Endothelial cell of umbilical vein (primary cell): ENCODE measurements at places on chromosomes 7 and 10. TPM values are rescaled to one million over a fixed set of nuclear protein-coding genes. Genes with fewer than 3 reads are reported as not detected.

DNA sequence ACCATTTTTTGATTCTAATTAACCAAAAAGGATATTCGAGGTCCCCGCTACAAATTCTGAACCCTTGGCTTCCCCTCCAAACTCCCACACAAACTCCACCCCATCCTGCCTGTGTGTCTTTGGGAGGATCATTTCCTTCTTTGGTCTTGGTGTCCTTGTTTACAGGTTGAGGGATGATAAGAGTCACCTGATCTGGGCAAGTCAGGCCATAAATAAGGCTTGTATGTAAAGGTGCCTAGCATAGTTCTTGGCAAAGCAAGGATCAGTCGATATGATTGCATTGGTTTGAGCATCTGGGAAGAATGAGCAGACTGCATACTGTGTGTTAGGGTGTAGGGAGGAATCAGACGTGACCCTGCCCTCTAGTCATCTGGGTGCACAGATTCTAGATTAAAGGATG lies 1.6 kb upstream of the SGPL1 start:
- H3K27me3 ChIP-seq: peaks cover 2% of the 10 kb centered on the region
- no peak overlapping the region for H3K27ac ChIP-seq
- H3K4me3 ChIP-seq: no peak overlapping the region
- DNase-seq: no peak
- peaks cover 3% of the 10 kb centered on the region for H3K4me1 ChIP-seq
- H3K36me3 ChIP-seq: no peaks in the 10 kb centered on the region

DNA sequence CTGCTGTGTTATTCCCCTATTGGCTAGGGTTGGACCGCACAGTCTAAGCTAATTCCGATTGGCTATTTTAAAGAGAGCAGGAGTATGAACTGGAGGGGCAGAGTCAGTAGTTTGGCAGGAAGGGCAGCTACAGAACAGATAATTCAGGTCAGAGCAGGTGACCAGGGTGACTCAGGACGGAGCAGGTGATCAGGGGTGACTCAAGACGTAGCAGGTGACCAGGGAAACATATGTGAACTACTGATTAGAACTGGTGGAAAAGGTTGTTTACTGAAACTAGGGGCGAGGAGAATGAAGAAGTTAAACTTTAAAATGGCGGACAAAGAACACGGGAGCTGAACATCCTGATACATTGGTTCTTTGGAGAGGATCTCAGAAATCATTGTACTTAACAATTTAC lies 102.3 kb downstream of the CCDC7 start:
- no peaks in the 10 kb centered on the region for H3K36me3 ChIP-seq
- no peaks in the 10 kb centered on the region for H3K27me3 ChIP-seq
- H3K4me3 ChIP-seq: no peak overlapping the region
- no peak for DNase-seq
- no peaks in the 10 kb centered on the region for H3K4me1 ChIP-seq

DNA sequence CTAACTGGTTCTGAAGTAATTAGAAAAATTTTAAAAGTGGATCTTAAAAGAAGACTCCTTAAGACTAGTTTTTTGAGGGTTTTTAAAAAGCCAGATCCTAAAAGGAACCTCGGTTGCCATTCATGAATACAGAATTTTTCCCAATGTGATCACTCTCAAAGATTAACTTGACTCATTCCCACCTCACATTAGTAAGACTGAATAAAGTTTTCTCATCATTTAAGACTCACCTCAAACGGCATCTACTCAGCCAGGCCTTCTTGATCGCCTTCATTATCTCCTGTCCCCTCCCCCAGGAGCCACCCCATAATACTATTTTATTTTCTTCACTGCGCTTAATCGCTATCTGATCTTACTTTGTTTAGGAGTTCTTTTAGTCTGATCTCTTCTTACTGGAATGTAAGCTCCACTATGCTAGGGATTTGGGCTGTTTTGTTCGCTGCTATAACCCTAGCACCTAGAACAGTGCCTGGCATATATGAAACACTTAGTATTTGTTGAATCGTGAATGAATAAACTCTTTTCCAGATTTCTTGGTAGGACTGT lies 55.9 kb upstream of the PCGF5 start:
- no peaks in the 10 kb centered on the region for H3K27me3 ChIP-seq
- no peaks in the 10 kb centered on the region for H3K36me3 ChIP-seq
- H3K27ac ChIP-seq: no peak overlapping the region
- H3K4me3 ChIP-seq: no peak overlapping the region

GRCh38 chr10:28186887-28187578 lies 115.8 kb downstream of the MPP7 start:
- H3K27ac ChIP-seq: no peak overlapping the region
- no peak for DNase-seq
- H3K4me1 ChIP-seq: no peaks in the 10 kb centered on the region
- H3K27me3 ChIP-seq: no peaks in the 10 kb centered on the region

- H3K36me3 ChIP-seq: no peaks in the 10 kb centered on the region
- H3K27ac ChIP-seq: no peak overlapping the region
- no peaks in the 10 kb centered on the region for H3K27me3 ChIP-seq
- H3K4me1 ChIP-seq: no peaks in the 10 kb centered on the region
- no peak for DNase-seq
- H3K4me3 ChIP-seq: no peak overlapping the region
Measured at GRCh38 chr7:67777119-67777518, 780.5 kb downstream of the TYW1 start.

DNA sequence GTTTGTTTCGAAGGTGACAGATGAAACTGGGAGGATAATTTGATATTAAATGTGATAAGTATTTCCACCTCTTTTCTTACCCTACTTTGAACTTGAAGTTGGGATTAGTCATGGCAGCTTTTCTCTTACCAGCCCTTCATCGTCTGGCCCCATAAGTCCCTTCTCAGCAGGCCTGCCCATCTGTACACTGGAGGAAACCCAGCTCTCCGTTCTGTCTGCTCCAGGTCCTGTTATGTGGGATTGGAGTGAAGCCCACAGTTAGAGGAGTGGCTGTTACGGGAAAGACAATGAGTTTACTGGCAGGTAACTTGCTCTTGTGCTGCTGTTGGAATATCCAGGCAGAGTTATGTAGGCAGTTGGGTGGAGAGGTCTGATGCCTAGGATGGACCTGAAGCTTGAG lies 127.3 kb downstream of the CAMK1D start:
- H3K27ac ChIP-seq: no peak overlapping the region
- no peaks in the 10 kb centered on the region for H3K36me3 ChIP-seq
- no peak overlapping the region for H3K4me3 ChIP-seq

- H3K27ac ChIP-seq: no peak overlapping the region
- H3K27me3 ChIP-seq: peaks cover 5% of the 10 kb centered on the region
- no peaks in the 10 kb centered on the region for H3K36me3 ChIP-seq
- DNase-seq: no peak
- no peak overlapping the region for H3K4me3 ChIP-seq
- no peaks in the 10 kb centered on the region for H3K4me1 ChIP-seq
Measured at GRCh38 chr7:134287916-134288659, 28.6 kb downstream of the SLC35B4 start.

DNA sequence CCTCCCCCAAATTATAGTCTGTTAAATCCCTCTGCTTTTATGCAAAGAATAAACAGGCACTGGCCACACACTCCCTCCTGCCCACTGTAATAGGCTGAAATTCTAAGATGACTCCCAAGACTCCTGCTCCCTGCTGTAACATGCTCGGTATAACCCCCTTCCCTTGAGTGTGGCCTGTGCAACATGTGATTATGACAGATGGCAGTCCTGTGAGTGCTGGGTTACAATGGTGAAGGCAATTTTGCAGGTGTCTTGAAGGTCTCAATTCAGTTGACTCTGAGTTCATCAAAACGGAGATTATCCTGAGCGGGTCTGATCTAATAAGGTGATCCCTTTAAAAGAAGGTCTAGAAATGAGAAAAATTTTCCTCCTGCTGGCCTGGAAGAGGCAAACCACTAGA lies 55.9 kb downstream of the CREB3L2 start:
- DNase-seq: no peak
- H3K36me3 ChIP-seq: no peaks in the 10 kb centered on the region
- H3K27ac ChIP-seq: no peak overlapping the region
- H3K4me1 ChIP-seq: no peaks in the 10 kb centered on the region
- H3K4me3 ChIP-seq: no peak overlapping the region

GRCh38 chr10:76998451-76998850 lies 639.2 kb downstream of the KCNMA1 start:
- no peak overlapping the region for H3K4me3 ChIP-seq
- no peak overlapping the region for H3K27ac ChIP-seq

DNA sequence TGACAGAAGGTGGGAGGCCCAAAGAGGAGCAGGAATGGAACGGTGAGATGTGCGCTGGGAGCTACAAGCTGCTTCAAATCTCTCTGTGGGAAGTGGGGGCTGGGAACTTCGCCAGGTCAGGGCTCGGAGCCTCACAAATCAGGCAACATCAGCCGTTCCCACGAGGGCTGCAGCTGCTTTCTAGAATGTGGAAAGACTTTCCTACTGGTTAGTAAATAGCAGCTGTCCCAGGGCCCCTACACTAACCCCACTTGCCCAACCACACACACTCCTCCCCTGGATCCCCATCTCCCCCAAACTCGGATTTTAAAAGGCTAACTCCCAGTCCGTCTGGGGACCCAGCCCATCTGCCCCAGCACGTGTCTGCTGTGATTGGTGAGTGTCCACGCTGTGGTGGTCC lies 40.6 kb upstream of the PITRM1 start:
- DNase-seq: no peak
- no peaks in the 10 kb centered on the region for H3K36me3 ChIP-seq
- no peak overlapping the region for H3K27ac ChIP-seq
- H3K27me3 ChIP-seq: no peaks in the 10 kb centered on the region

GRCh38 chr7:53209129-53209528 lies 173.7 kb downstream of the POM121L12 start:
- no peaks in the 10 kb centered on the region for H3K36me3 ChIP-seq
- H3K27me3 ChIP-seq: no peaks in the 10 kb centered on the region
- H3K4me3 ChIP-seq: no peak overlapping the region
- H3K4me1 ChIP-seq: no peaks in the 10 kb centered on the region
- no peak for DNase-seq
- no peak overlapping the region for H3K27ac ChIP-seq

GRCh38 chr7:97310-97841 lies 95.0 kb upstream of the FAM20C start:
- peaks cover 35% of the 10 kb centered on the region for H3K4me1 ChIP-seq
- no peaks in the 10 kb centered on the region for H3K36me3 ChIP-seq
- no peaks in the 10 kb centered on the region for H3K27me3 ChIP-seq

DNA sequence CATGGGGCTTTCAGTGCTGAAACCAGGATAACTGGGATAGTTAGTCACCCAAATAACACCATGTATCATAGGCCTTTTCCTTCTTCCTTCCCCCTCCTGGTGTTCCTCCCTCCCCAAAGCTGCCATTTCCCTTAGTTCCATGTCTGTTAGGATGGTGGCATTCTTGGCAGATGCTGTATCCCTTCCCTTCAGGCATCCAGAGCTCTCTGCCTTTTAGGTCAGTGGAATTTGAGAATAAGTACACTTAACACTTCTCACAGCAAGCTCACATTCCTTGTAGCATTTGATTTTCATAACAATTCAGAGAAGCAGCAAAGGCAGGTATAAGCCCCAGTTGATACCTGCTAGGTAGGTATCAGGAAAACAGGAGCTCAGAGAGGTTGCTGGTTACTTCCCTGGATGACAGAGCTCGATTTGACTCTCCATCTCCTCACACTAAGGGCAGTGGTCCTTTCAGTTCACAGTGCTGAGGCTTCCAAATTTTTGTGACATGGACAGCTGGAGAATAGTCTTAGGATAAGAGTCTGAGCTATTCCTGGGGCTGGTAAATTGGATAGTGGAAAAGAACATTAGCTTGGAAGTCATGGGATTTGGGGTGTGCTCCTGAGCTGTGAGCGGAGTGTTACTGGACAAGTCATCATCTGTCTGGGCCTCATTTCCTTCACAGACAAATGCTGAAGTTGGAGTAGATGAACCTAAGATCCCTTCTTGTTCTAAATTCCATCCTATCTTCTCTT lies 108.7 kb upstream of the RHOBTB1 start:
- H3K4me1 ChIP-seq: no peaks in the 10 kb centered on the region
- DNase-seq: no peak
- H3K36me3 ChIP-seq: no peaks in the 10 kb centered on the region
- H3K4me3 ChIP-seq: no peak overlapping the region
- peaks cover 2% of the 10 kb centered on the region for H3K27me3 ChIP-seq
- H3K27ac ChIP-seq: no peak overlapping the region

DNA sequence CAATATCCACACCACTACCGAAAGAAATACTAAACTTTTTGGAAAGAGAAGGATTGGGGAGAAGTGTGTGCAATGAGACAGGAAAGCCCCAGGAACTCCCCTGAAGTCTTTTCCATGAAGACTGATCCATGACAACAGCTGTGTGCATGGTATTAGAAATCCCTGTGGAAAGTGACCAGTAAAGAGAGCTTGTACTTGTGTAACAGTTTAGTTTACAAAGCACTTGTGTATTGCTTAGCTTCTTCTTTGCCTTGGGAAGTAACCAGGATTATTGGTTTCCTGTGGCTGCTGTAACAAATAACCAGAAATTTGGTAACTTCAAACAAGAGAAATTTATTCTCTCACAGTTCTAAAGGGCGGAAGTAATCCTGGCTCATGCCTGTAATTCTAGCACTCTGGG lies 18.8 kb downstream of the TFAM start:
- H3K36me3 ChIP-seq: no peaks in the 10 kb centered on the region
- DNase-seq: no peak
- no peaks in the 10 kb centered on the region for H3K27me3 ChIP-seq
- H3K4me1 ChIP-seq: no peaks in the 10 kb centered on the region
- no peak overlapping the region for H3K27ac ChIP-seq
- H3K4me3 ChIP-seq: no peak overlapping the region

DNA sequence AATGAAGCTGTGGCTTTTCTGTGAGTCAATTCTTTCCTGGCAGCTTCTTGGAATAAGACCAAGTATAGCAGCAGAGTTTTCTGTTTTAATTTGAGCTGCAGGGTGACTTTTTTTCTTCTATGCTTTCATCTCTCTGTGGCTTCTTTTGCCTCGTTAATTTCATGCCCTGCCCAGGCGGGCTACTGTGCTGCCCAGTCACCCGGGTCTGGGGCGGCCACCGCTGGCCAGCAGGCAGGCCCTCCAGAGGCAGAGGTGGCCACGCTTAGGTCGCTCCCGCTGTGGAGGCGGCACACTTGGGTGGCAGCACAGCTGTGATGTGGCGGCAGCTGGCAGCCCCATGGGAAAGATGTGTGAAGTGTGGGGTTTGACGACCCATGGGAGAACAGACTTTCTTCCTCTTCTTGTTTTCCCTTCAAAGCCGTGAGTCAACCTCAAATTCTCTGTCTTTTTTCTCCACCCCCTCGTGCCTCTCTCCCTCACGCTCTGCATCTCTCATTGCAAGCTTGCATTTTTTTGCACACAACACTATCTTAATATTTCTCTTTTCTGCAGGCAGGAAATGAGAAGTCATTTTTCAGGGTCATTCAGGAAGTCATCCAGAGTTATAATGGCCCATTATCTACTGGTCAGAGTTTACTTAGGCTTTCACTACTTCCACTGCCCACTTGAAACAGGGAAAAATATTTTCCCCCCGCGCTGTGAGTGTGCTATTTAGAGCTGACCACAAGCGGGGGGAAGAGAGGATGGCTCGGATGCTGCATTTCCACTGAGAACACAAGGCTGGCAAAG lies 67.8 kb downstream of the EGFR start:
- H3K36me3 ChIP-seq: no peaks in the 10 kb centered on the region
- H3K27me3 ChIP-seq: peaks cover 58% of the 10 kb centered on the region
- no peak overlapping the region for H3K27ac ChIP-seq
- H3K4me1 ChIP-seq: peaks cover 16% of the 10 kb centered on the region
- DNase-seq: peak; percentile 64
- H3K4me3 ChIP-seq: no peak overlapping the region

The ST7 gene
- total RNA-seq: 22.6 and 24.9 TPM in 2 replicates

The TUBAL3 gene
- total RNA-seq: not detected in 2 replicates

The CHST15 gene
- 23.1 and 29.2 TPM in 2 replicates for total RNA-seq

The PTPRZ1 gene
- not detected in 2 replicates for total RNA-seq

The AKR1C2 gene
- 0.16 and 1.7 TPM in 2 replicates for total RNA-seq

The TDRD1 gene
- not detected in 2 replicates for total RNA-seq

The CSGALNACT2 gene
- 17.7 and 19.9 TPM in 2 replicates for total RNA-seq

The GIMAP2 gene
- total RNA-seq: 26.2 and 27.9 TPM in 2 replicates

The LRRC61 gene
- total RNA-seq: 0.39 TPM in 1 of 2 replicates, not detected in the other

The SUN3 gene
- not detected in 2 replicates for total RNA-seq

The GDF10 gene
- not detected in 2 replicates for total RNA-seq

The JAZF1 gene
- 14.9 and 16.9 TPM in 2 replicates for total RNA-seq

The UPK3BL2 gene
- 29.8 and 30.6 TPM in 2 replicates for total RNA-seq

The MBL2 gene
- not detected in 2 replicates for total RNA-seq

The OR6V1 gene
- not detected in 2 replicates for total RNA-seq
